ENCODE measurements at places on chromosomes 12 and 14.

DNA sequence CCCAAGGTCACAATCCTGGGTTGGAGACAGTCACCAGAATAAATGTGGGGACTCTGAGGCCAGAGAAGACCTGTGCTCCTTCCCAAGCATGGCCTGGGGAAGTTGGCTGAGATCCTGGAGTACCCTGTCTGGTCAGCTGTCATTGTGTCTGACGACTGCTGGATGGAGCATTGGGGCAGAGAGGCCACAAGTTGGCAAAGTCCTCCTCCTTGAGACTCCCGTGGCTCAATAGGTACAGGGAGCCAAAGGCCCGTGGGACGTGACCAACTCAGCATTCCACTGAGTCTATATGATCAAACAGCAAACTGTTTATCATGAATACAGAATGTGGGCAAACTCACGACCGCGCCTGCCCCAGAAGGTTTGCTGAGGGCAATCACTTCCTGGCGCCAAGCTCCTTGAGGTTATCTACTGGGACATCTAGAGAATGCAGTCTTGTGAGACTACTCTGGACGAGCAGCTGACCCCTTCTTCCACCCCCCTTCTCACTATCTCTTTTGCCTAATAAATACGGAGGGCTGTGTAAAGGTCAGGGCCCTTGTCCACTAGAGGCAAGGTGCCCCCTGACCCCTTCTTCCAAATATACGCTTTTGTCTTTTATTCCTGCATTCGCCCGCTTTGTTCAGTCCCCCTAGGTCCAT, 14.3 kb upstream of the SLC10A1 start:
- no peak for DNase-seq

GRCh38 chr12:62785941-62786559, 148.9 kb downstream of the PPM1H start:
- DNase-seq: no peak

DNA sequence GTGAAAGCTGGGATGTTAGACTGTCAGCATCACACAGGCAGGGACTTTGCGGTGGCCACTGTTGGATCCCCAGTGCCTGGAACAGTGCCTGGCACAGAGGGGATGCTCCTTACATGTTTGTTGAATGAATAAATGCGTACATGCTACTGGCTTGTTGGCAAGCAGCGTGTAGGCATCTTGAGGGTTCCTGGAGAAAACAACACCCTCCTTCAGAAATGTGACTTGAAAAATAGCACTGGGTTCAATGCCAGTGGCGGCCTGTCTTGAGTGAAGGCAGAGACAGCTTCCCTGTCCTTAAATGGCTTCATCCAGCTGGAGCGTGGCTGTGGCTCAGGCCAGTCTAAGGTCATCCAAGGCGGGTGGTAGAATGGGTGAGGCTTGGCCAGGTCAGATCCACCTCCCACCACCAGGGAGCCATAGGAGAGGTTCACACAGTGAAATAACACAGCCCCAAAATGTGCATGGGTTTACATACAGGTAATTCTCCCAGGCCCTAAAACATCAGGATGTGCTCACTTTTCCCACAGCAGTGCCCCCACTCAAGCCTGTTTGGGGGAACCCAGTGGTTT, 171.4 kb downstream of the PHETA1 start:
- no peak for DNase-seq

DNA sequence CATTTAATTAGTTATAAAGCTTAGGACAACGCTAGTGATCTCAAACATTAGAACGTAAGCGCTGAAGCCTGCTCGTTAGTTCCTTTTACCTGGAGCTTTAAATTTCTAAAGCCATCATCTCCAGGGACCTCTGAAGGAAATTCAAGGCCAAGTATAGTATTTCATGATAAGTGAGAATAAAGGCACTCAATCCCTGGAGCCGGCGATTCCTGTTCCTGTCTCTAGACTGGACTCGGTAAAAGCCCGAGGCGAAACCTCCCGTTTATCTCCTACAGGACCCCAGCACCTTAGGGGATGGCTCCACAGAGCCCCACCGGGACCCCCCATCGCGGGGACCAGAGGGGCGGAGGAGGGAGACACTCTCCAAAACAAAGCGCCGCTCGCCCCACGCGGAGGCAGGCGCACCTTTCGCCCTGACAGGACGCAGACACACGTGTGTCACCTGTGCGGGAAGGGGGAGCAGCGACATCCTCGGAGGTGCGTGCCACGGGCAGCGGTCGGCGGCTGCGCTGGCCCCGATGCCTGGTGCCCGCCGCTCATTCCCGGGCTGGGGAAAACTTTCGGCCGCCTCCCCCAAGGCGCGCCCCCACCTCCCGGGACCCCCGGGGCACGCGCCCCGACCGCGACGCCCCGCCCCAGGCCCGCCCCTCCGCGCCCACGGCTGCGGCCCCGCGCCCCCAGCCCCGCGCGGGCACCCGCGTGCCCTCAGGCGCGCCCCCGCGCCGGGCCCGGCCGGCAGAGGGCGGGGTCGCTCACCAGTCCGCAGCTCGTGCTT, 678 bp downstream of the RPS6KA5 start:
- peak; percentile 42 for DNase-seq

GRCh38 chr12:108816652-108817335, 40.6 kb downstream of the SSH1 start:
- no peak for DNase-seq

DNA sequence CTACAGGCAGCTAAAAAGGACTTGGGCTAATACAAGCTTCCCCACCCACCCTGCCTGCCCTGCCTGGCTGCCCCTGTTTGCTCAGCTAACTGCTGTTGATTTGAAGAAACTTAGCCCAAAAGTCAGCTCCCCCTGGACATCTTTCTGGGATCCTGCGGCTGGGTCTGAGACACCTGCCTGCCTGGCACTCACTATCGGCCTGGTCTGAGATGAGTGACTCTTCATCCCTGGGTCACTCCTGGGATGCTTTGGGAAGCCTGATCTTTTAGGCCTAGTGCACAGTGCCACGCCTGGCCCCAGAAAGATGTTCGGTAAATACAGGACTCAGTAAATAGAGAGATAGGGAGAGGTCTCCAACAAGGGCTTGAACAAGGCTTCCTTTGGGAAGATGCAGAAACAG, 211.3 kb upstream of the DIO3 start:
- no peak for DNase-seq

- DNase-seq: no peak
Observed at GRCh38 chr12:82958966-82959365, 272.3 kb downstream of the TMTC2 start.

DNA sequence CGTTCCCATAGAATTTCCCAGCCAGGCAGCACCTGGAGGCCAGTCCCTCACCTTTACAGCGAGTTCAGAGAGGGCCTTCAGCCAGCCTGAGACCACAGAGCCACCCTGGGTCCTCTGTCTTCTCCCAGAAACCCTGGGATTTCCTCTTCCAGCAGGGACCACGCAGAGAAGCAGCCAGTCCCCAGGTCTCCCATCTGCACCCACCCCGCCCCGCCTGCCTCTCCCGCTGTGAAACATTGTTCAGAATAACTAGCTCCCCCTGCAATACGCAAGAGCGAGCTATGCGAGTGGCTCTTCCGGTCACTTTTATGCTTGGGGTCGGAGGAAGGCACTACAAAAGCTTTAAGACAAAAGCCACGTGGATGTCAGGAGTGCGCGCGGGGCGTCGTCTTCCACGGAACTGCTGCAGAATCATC, 77.8 kb downstream of the SERPINA3 start:
- no peak for DNase-seq

DNA sequence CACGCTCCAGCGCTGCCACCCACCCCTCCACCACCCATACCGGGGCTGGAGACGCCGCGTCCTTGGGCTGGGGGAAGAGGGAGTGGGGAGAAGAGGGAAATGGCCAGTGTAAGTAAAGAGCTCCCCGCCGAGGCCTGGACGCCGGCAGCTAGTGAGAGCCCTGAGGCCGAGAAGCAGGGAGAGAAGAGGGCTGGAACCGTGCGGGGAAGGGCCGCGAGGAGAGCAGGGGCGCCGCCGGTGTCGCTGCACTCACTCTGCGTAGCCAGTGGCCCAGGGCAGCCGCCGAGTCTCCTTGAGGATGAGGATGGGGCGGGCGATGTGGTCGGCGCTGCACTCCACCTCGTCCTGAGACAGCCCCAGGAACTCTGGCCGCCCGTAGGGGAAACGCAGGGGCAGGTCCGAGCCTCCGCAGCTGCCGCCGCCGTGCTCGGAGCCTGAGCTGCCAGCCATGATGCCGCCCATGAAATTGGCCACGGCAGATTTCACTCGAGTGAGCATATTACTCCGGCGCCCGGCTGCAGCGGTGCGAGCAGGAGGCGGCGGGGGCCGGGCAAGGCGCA, 631 bp downstream of the PPM1H start:
- DNase-seq: no peak

DNA sequence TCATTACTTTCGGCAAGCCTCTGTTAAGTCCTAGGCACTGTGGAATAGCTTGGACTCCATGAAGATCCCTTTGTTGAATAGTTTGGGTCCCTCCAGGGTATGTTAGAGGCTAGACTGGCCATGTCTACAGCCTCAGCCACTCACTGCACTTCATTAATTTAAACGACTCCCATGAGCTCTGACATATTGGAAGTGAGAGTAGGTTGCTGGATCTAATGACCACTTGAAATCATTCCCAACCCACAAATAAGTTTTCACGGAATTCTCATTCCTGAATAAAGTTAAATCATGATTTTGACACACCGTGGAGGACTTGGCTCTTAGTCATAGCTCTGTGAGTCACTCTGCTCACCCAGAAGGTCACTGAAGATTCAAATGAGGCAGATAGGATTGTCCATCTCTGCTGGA, 21.4 kb upstream of the APPL2 start:
- no peak for DNase-seq

DNA sequence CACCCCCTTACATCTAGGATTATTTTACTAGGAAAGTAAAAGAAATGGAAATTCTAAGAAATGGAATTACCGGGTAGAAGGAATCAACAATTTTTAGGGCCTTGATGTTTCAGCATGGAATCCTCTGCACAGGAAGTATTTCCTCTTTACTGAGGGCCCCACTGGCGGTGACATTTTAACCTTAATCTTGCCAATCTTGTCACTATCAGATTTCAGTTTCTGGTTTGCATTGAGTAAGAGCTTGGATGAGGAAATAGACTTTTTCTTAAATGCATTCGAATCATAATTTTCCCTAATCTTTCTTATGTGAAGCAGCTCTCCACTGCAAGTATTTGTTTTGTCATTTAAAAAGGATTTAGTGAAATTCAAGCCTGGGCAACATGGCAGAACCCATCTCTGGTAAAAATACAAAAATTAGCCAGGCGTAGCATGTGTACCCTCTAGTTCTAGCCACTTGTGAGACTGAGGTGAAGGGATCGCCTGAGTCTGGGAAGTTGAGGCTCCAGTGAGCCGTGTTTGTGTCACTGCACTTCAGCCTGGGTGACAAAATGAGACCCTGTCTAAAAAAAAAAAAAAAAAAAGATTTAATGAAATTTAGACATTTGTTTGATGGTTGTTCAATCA, 40.7 kb downstream of the TPCN1 start:
- DNase-seq: peak; percentile 11

- no peak for DNase-seq
Observed at GRCh38 chr14:90828642-90829487, 12.6 kb upstream of the TTC7B start.

DNA sequence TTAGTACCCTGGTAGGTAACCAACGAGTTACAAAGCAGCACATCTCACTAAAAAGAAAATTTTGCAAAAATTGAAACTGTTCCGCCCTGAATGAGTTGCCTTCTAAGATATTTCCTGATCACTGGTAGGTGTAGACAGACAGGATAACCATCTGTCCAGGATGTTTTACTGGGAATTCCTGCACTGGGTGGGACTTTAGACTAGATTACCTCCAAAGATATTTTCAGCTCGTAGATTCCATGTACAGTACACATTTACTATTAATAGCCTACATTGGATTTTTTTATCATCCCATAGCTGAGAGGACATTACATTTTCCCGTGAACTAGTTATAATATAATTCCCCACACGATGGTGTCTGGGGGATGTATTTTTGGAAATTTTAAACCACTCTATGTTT, 139.6 kb downstream of the DYRK2 start:
- no peak for DNase-seq

GRCh38 chr12:82474798-82475184, 116.5 kb downstream of the METTL25 start:
- no peak for DNase-seq

- DNase-seq: peak; percentile 54
Observed at GRCh38 chr12:124389138-124389724, 94.3 kb downstream of the RFLNA start.

GRCh38 chr12:24201258-24201970, 251.9 kb upstream of the SOX5 start:
- no peak for DNase-seq

- no peak for DNase-seq
Observed at GRCh38 chr14:60760209-60760608, 25.6 kb downstream of the MNAT1 start.

DNA sequence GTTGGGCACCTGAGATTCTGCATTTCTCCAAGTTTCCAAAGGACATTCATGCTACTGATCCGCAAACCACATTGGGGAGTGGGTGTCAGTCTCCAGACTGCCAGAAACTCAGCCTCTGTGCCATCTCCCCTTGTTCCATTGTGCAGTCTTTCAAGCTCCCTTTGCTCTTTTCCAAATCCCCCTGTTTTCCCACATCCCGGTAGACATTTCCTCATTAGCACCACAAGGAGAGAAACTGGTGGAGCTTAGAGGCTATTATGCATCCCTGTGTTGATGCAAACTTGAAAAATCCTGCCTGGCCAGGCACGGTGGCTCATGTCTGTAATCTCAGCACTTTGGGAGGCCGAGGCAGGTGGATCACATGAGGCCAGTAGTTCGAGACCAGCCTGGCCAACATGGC, 10.7 kb downstream of the CCDC63 start:
- no peak for DNase-seq

GRCh38 chr12:18135509-18135908, 45.5 kb upstream of the RERGL start:
- DNase-seq: no peak

DNA sequence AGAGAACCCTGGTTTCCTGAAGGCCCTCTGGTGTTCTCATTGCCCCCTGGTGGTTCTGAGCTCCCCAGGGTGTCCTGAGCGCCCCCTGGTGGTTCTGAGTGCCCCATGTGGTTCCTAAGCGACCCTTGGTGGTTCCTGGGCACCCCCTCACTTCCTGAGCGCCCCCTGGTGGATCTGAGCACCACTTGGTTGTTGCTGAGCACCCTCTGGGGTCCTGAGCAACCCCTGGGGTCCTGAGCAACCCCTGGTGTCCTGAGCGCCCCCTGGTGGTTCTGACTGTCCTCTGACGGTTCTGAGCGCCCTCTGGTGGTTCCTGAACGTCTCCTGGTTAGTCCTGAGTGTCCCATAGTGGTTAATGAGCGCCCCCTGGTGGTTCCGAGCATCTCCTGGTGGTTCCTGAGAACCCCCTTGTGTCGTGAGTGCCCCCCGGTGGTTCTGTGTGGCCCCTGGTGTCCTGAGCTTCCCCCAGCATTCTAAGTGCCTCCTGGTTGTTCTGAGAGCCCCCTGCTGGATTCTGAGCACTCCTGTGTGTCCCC, 568.3 kb downstream of the TMEM121 start:
- DNase-seq: no peak

All from stimulated activated CD8-positive, alpha-beta memory T cell treated with anti-CD3 and anti-CD28 coated beads, Interleukin-15, amount 100 ng/mL, for 48 hours (primary cell).